T-helper 17 cell (primary cell): ENCODE measurements at places on chromosomes 6 and 20.
A peak's percentile ranks its signal among the peaks of the same experiment; 100 is the strongest.

DNA sequence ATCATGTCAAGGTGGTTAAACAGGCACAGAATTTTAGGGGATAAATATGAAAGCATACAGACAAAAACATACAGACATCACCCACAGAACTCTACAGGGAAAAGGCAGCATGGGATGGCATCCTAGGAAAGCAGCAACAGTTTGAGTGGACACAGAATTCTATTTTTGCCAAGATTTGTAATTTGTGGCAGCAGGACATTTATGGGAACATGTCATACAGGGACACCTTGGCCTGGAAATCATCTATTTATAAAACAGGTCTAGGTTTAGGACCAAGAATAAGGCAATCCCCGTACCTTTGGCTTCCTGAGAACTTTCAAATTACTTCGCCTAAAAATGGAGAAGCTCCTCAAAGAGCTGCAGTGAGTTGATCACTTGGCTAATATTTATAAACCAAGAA is 17.5 kb downstream of the ARHGAP18 start:
- no peak for DNase-seq

DNA sequence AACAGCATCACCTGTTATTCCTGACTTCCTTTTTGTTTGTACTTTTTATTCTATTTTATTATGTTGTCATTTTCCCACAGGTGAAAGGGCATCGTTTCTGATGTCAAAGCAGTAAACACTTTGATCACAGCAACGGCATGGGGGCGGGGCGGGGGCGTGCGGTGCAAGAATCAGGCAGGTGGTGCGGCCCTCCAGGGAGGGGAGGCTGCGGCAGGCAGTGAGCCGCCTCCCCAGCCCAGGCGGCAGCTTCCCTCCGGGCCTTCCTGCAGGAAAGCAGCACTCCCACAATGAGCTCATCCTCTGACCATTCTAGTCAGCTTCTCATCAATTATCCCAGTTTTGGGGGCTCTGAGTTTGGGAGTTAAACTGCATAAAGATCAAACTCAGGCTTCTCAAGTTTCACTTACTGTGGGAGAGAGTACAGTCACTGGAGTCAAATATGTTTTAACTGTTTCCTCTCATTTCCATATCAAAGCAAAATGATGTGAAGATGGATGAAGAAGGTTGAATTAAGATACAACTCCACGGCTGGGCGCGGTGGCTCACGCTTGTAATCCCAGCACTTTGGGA is 608.4 kb upstream of the AGPAT4 start:
- no peak for DNase-seq

GRCh38 chr6:53154071-53154470 is 5.4 kb upstream of the GCM1 start:
- DNase-seq, result no peak

- no peak for DNase-seq
Observed at GRCh38 chr20:33211817-33212424, 5.2 kb upstream of the BPIFA3 start.

DNA sequence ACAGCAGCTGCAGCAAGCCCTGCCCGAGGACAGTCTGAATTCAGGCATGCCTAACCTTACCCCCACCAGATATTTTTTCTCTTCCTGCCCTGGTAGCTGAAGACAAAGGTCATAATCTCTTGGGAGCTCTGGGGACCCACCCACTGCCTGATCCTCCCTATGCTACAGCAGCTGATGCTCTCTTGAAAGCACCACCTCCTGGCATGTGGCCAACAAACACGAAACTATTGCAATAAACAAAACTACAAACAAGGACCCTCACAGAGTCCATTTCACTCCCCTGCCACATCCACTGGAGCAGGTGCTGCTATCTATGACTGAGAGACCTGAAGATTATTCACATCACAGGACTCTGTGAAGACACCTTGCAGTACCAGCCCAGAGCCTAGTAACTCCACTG is 238.5 kb upstream of the HS3ST5 start:
- no peak for DNase-seq

- DNase-seq, result no peak
Observed at GRCh38 chr20:47490795-47491194, 10.9 kb upstream of the NCOA3 start.

DNA sequence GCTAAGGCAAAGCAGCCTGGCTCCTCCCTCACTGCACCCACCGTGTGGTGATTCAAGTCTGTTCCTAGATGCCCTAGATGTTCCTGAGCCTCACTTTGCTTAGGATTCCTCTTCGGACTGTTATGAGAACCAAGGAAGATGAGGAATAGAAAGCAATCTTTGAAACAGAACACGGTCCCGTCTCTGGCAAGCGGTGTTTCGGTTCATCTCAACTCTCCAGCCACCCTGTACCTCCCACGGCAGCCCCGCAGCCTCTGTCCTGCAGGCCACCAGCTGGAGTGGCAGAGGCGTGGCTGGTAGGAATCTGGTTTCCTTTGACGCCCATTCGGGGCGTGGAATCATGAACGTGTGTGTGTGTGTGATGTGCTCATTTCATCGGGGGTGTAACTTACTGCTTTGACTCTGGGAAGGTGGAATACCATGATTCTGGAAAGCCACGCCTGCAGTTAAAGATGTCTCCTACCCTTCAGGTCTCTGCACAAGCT is 21.3 kb downstream of the PDE10A start:
- no peak for DNase-seq

GRCh38 chr6:41707565-41708200 is 27.7 kb downstream of the TFEB start:
- DNase-seq, result no peak

DNA sequence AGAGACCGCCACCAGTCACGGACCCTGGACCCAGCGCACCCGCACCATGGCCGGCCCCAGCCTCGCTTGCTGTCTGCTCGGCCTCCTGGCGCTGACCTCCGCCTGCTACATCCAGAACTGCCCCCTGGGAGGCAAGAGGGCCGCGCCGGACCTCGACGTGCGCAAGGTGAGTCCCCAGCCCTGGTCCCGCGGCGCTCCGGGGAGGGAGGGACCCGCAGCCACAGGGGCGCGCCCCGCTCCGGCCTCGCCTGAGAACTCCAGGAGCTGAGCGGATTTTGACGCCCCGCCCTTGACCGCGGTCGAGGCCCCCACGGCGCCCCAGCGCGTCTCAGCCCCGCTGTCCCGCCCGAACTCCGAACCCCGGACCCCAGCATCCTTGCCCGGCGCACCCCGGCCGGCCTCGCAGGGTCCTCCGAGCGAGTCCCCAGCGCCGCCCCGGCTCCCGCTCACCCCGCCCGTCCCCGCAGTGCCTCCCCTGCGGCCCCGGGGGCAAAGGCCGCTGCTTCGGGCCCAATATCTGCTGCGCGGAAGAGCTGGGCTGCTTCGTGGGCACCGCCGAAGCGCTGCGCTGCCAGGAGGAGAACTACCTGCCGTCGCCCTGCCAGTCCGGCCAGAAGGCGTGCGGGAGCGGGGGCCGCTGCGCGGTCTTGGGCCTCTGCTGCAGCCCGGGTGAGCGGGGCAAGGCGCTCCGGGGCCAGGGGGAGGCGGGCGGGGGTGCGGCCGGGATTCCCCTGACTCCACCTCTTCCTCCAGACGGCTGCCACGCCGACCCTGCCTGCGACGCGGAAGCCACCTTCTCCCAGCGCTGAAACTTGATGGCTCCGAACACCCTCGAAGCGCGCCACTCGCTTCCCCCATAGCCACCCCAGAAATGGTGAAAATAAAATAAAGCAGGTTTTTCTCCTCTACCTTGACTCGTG is at the start of gene OXT:
TSS of gene OXT (plus strand) at position 11 of the 920 bp plus-strand sequence. CDS start at position 47, 36 bp downstream.
- peak; percentile 69 for DNase-seq

- no peak for DNase-seq
Observed at GRCh38 chr6:119539066-119539746, 189.6 kb upstream of the MAN1A1 start.

- DNase-seq, result no peak
Observed at GRCh38 chr6:165876588-165876987, 213.5 kb upstream of the PDE10A start.

DNA sequence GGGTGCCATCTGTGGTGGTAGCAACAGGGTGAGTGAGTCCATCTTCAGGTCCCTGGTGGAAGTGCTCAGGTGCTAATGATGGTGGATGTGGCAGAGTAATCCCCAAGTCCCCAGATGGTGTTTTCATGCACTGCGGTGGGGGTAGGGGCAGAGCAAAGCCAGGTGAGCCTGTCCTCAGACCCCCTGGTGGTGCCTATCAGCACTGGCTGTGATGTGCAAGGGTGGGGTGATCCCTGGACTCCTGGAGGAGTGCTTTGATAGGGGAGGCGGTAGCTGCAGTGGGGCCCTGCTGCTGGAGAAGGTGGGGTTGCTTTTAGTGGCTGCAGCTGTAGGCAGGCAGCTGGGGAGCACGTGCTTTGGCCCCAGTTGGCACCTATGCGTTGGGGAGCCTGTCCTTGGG is 70.8 kb downstream of the CCDC170 start:
- no peak for DNase-seq

DNA sequence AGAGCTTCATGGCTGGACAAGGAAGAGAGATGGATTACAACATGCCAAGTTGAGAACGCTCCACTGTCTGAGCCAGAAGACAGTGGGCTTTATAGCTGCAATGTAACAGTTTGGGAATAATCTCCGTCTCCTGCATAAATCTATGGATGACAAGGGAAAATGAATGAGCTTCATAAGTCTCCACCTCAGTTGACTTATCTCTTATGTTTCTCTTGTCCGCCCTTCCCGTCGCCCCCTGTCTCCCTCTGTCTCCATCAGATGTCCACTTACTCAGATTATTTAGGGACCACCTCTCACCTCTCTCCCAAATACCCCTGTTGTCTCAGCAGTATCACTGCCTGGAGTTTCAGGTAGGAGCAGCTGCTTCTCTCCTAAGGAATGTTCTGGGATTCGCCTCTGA is 13.7 kb upstream of the BPIFA2 start:
- no peak for DNase-seq

- no peak for DNase-seq
Observed at GRCh38 chr6:130829333-130829910, 2.2 kb downstream of the SMLR1 start.

DNA sequence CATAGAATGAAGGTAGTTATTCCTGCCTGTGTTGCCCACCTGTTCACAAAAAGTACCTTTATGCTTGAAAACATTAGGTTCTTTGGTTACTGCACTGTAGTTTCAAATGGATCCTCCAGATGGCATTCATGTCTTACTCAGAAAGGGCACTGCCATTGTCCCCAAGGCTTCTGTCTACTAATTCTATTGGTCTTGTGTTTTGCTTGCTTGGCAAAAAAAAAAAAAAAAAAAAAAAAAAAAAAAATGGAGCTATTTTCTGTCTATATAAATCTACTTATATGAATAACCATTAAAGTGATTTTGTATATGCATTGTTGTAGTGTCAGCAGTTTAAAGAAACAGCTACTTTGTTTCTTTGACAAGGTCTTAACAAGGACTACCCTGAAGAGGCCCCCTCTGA is 12.7 kb upstream of the EFHC1 start:
- DNase-seq, result no peak

GRCh38 chr6:125745281-125746018 is 4.0 kb upstream of the HEY2 start:
- DNase-seq, result no peak

DNA sequence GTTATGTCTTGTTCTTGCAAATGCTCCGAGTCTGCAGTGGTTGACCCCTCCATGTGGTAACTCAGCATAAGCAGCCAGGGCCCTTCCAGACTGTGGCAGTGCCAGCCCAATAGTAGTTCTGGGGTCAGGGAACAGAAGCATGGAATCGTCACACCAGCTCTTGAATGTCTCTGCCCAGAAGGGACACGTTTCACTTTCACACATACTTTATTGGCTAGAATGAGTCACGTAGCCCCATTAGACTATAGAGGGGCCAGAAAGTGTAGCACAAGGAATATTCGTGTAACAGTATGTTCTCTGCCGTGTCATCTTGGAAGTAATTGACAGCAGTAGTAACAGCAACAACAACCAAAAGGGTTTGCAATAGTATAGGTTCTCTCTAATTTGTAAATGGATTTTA is 254.7 kb downstream of the FARS2 start:
- DNase-seq, result no peak

DNA sequence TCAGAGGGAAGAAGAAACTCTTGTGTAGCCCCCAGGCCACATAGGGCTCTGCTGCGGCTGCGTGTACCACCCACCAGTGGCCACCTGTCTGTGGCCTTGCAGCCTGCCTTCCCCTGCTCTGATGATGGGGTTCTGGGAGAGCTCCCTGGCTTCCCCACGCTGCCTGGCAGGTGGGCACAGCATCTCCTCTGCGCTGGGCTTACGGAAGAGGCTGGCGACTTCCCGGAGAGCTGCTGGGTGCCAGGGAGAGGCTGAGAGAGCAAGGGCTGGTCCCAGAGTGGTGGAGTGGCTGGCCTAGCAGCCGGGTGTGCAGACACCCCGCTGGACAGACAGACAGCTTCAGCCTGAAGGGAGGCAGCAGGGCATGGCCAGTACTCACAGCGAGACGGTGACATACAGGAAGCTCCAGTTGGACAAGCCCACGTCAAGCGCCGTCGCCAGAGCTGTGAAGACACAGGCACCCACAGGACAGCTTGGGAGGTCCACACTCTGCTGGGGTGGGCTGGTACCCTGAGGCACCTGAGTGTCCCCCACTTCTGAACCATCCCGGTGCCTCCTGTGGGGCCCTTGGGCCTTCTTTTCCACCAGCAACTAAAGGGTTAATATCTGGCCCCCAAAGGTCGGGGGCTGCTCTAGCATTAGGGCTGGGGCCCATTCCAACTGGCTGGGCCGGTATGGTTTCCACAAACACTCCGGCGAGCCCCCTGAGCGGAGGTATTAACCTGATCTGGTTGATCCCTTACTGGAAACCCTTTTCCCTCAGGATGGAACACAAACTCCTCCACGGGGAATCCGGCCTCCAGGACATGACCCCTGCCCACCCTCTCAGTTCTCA is 48.1 kb upstream of the CDH22 start:
- no peak for DNase-seq

DNA sequence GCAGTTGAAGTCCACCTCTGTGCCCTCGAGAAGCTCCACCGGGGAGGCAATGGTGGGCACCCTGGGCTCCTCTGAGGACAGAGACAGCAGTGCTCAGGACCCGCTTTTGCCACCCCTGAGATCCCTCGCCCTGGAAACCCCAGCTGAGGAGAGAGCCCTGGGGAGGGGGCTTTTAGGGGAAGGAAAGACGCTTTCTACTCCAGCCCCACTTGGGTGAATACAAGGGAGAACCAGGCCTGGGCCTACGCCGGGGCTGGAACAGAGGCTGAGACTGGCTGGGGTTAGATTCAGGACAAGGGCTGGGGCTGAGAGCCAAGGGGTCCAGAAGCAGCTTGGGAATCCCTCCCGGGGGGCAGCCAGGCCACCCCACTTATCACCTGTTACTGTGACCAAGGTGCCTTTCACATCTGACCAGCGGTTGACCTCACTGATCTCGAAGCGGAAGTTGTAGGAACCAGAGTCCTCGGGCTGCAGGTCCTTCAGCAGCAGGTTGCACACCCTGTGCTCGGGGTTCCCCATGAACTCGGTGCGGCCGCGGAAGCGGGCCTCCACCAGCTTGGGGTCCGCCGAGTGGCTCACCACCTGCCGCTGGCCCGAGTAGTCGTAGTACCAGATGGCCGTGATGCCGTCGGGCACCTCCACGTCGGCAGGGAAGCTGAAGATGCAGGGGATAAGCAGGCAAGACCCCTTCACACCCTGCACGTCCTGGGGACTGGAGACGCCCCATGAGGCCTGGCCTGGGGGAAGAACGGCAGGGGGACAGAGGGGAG is 6.2 kb downstream of the SIGLEC1 start:
- no peak for DNase-seq

- no peak for DNase-seq
Observed at GRCh38 chr6:1591926-1592325, 17.8 kb upstream of the FOXC1 start.
